Left lung (tissue), 14 donors: ENCODE measurements at places on chromosomes 12 and 14. TPM values are rescaled to one million over a fixed set of nuclear protein-coding genes. Genes with fewer than 3 reads are reported as not detected.
A peak's percentile ranks its signal among the peaks of the same experiment; 100 is the strongest.

The NYNRIN gene
- polyA plus RNA-seq: 101 TPM

The FAM90A1 gene
- 1.4 TPM for polyA plus RNA-seq

The TESPA1 gene
- polyA plus RNA-seq: 1.3 TPM

The IL26 gene
- not detected for polyA plus RNA-seq

The SLC6A13 gene
- 2.6 TPM for polyA plus RNA-seq

The CMA1 gene
- polyA plus RNA-seq: 0.17 TPM

The FSCB gene
- polyA plus RNA-seq: not detected

The SERPINA5 gene
- polyA plus RNA-seq: 0.48 TPM

GRCh38 chr12:46386877-46387629 is 14.5 kb upstream of the SLC38A2 start:
- DNase-seq: no peak

DNA sequence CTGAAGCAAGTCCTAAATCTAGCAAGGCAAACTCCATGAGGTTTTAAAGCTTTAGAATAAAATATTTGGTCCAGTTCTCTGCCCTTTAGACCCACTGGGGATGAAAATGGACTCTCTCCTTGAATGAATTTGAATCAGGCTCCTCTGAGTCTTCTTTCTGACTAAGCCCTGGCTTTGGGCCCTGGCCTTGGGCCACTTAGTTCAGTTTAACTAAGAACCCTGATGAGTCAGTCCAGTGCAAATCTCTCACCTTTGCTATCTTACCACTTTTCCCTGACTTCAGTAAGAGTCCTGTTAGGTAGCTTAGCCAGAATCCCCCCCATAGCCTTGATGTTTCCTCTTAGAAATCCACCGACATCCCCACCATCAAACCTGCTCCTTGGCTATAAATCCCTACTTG is 427.5 kb downstream of the SNAPC1 start:
- DNase-seq: no peak

DNA sequence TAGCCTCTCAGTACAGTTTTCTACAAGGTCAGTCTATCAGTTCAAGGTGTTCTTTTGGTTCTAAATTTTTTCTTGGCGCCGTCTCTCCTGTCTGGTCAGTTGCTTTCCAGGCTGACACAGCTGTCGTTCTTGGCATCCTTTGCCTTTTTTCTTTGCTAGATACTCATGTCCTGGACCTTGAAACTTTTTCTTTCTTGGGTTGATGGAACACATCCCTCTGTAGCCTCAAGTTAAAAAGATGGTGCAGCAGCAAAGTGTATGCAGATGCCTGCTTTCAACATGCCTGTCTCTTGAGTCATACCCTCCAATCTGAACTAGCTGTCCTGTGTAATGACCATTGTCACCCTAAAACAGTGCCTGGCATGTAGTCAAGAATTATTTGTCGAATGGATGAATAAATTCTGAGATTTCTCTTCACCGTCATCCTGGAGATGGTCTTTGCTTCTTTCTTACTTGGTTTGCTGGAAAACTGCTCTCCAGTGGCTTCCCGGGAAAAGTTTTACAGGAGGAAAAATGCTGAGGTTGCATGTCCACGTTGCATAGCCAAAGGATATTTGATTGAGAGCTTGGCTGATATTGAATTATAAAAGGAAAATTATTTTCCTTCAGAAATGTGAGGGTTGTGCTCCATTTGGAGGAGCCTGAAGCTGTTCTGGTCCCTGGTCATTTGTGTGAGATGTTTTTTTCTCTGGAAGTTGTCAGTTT is 4.6 kb downstream of the NYNRIN start:
- DNase-seq: peak; percentile 84

DNA sequence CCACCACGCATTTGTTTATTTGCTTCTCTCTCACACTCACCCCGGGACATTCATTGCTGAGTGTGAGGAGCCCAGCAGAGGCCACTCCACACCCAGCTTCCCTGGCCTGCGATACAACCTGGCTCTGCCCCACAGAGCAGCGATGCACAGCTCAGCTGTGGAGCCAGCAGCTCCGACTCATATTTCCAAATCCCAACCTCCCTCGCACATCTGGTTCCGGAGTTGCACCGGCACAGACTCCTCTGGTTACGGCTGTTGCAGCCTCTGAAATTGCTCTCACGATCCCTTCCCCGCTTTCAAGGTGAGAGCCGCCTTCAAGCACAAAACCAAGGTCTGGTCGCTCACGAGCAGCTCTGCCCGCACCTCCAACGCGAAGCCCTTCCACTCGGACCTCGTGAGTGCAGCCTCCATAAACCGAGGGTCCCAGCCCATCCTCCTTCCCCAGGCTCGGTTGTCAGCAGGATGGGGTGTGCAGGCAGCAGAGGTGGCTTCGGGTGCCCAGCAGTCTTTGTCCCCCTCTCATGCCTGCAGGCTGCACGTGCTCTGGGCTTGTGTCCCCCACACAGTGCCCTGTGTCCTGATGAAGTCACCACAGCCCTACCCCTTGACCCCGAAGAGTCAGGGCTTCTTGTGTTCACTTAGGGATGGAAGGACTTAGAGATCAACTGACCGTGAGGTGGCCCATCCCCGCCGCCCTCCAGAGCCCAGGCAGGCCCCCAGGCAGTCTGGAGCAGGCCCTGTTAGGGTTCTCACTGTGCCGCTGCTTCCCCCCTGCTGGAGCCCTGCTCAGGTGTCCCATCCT is 184.3 kb downstream of the ADGRD1 start:
- peak; percentile 29 for DNase-seq

- no peak for DNase-seq
Observed at GRCh38 chr12:19288161-19288560, 151.1 kb upstream of the AEBP2 start.

GRCh38 chr12:90045559-90045958 is 336.9 kb upstream of the ATP2B1 start:
- DNase-seq: no peak

GRCh38 chr14:32703183-32703621 is 235.5 kb upstream of the NPAS3 start:
- peak; percentile 68 for DNase-seq

DNA sequence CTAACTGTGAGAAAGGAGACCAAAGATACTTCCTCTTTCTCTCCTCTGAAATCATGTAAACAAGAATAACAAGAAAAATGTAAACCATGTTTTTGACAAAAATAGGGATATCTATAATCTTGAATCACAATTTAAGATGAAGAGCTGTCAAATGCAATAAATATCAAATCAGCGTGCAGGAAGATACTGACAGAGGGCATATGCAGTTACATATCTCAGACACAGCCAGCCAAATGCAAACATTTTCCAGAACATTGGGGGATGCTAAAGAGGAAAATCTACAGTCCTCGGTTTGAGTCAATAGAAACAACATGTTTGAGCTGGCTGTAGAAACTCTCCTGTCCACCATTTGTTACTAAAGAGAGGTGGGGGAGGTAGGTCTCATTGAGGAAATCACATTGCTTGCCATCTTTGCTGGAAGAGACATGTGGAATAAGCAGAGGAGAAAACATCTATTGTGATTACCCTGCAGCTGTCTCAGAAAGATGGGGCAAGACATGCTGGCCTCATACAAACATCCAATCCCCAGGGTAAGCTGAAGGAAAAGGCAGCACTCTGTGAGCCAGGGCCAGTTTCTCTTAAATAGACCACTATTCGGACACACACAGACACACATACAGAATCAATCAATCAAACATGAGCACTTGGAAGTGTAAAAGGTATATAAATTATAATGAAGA is 43.5 kb downstream of the CNTN1 start:
- no peak for DNase-seq

- DNase-seq: no peak
Observed at GRCh38 chr14:20493634-20494033, 11.7 kb upstream of the RNASE10 start.

DNA sequence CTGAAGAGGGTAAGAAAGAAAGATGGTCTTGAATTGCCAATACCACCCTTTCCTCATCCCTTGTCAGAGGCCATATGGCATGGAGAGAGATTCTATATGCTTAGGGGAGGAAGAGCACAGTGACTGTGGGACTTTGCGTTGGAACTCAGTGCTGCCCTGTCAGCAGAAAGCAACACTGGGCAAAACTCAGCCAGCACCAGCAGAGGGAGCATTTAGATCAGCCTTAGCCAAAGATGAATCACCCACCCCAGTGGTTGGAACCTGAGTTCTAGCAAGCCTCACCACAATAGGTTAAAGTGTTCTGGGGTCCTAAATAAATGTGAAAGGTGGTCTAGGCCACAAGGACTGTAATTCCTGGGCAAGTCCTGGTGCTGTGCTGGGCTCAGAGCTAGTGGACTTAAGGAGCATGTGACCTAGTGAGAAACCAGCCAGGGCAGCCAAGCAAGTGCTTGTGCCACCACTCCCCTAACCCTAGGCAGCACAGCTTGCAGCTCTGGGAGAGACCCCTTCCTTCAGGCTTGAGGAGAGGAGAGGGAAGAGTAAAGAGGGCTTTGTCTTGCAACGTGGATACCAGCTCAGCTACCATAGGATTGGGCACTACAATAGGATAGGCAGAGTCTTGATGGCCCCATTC is 11.4 kb upstream of the BCAT1 start:
- no peak for DNase-seq

- no peak for DNase-seq
Observed at GRCh38 chr12:49805409-49805808, 22.8 kb downstream of the NCKAP5L start.

GRCh38 chr12:59657266-59657665 is 61.4 kb downstream of the SLC16A7 start:
- no peak for DNase-seq

GRCh38 chr14:25237845-25238244 is 187.9 kb upstream of the STXBP6 start:
- DNase-seq: no peak

DNA sequence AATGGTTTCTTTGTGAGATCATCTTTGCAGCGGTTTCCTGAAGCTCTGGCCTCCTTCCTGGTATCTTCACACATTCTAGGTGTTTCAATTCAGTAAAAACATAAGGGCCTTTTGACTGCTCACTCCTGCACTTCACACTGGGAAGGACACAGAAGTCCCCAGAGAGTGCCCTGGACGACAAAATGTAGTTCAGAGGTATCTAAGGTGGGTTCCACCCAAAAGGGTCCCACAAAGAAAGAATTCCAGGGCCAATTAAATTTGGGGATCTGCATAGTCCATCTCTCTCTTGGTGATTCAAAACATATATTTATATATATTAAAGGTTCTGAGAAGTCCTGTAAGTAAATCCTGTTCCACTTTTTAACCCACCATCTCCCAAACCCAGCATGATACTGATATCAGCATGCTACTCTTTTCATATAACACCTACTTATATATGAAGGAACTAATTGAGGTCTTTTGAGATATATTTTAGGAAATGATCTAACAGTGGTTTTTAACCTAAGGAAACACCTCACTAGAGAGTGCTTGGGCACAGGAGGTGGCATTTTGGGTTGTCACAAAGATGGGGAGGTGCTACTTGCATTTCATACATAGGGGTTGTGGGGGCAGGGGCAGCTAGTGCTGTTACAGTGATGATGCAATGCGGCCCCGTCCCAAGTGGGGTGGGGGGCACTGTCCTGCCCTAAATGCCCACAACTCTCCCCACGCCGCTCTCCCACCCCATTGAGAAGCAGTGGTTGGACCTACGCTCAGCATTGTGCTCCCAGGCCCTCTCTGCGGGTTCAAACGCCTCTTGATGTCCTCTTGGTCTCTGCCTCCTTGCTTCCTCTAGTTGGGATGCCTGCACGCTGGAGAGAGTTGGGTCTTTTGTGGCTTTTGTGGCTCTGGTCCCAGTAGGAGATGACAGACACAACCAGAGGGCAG is 109.4 kb downstream of the ARF6 start:
- DNase-seq: no peak

- DNase-seq: no peak
Observed at GRCh38 chr14:22337938-22338337, 251.1 kb downstream of the DAD1 start.

DNA sequence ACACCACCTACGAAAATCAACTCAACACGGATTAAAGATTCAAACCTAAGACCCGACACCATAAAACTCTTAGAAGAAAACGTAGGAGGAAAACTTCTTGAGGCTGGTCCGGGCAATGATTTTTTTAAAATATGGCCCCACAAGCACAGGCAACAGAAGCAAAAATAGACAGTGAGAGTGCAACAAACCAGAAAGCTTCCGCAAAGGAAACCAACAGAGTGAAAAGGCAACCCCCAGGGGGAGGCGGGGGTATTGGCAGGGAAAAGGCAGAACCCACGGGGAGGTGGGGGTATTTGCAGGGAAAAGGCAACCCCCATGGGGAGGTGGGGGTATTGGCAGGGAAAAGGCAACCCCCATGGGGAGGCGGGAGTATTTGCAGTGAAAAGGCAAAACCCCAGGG is 20.5 kb upstream of the FBRSL1 start:
- no peak for DNase-seq
